Kidney capillary endothelial cell (primary cell): ENCODE measurements at places on chromosomes 2 and 18.

DNA sequence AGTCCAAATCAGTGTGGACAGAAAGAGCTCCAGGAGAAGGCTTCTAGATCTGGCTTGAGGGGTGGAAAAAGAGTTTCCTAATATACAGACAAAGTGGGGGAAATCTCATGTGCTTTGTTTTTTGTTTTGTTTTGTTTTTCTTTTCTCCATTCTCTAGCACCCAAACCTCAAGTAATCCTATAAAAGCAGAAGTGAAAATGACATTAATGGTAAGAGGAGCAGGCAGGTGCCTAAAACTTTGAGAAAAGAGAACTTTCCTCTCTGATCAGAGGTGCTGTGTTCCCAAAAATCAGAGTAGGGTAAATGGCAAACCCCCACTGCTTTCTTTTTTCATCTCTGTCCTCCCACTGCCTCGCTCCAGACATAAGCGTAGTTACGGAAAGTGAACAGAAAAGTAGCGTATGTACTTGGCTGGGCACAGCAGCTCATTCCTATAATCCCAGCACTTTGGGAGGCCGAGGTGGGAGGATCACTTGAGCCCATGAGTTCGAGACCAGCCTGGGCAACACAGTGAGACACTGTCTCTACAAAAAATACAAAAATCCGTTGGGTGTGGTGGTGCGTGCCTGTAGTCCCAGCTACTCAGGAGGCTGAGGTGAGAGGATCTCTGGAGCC, 77.8 kb downstream of the FAM161A start:
- no peak for DNase-seq

- no peak for DNase-seq
These were observed 85.5 kb downstream of the ADCYAP1 start for GRCh38 chr18:990197-990596.

DNA sequence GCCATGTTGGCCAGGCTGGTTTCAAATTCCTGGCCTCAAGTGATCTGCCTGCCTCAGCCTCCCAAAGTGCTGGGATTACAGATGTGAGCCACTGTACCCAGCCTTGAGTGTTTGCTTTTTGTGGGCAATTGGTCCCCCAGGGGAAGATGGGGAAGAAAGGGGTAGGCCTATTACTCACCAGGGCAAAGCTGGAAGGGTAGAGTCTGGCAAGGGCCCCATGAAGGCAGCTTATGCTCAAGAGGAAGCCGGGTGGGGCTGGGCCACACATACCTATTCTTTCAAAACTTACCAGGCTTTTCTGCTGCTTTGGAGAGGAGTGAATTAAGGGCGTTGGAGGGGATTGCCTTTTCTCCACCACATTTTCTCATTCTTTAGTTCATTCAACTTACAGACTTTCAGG, 24.5 kb upstream of the CD28 start:
- DNase-seq: no peak

DNA sequence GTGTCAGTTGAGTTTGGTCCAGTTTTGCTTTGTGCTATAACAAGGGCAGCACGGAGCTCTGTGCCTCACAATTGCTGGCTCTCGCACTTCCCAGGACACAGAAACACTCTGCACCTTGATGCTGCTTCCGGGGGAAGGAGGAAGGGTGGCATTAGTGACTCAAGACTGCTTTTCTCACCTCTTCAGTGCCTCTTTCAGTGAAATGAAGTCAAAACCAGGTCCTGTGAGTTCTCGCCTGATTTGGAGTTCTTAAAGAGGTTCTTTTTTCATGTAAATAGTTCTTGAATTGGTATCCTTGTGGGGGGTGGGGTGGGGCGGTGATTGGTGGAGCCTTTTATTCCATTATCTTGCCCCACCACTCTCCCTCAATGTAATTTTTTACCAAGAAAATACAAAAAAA, 91.5 kb upstream of the MYT1L start:
- DNase-seq: no peak

GRCh38 chr2:9232886-9233285, 26.3 kb downstream of the ASAP2 start:
- no peak for DNase-seq

DNA sequence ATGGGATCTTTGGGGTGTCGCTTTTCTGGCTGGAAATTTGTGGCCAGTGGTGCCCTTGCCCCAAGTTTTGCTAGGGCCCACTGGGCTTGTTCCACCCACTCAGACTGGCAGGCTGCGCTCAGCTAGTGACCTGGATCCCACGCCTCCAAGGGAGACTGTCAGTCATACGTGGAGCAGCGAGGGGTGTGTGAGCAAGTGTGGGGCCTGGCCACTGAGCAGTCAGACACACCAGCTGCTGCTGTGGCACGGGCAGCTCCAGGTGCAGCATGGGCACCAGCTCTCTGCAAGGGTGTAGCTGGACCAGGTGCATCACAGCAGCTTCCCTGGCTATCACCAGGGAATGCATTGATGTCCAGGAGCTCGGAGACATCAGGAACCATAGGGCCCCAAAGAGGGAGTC, 327.0 kb downstream of the NR4A2 start:
- no peak for DNase-seq
